ENCODE measurements at places on chromosomes 1 and 21. TPM values are rescaled to one million over a fixed set of nuclear protein-coding genes. Genes with fewer than 3 reads are reported as not detected.

The TIE1 gene
- total RNA-seq, result not detected

The ERG gene
- total RNA-seq, result 0.17 TPM

The HSPA6 gene
- total RNA-seq, result not detected

The FMO5 gene
- total RNA-seq, result 0.27 TPM

The ALG14 gene
- 5.7 TPM for total RNA-seq

The GIPC2 gene
- 0.07 TPM for total RNA-seq

The LIPI gene
- total RNA-seq, result not detected

The C21orf58 gene
- total RNA-seq, result 10.8 TPM

The SMPDL3B gene
- total RNA-seq, result 16.4 TPM

The SH2D2A gene
- 4.8 TPM for total RNA-seq

The OR11L1 gene
- total RNA-seq, result not detected

The NTRK1 gene
- total RNA-seq, result 0.89 TPM

The SETD4 gene
- 22.7 TPM for total RNA-seq

The CLCA2 gene
- not detected for total RNA-seq

The NUP210L gene
- total RNA-seq, result 0.10 TPM

Data from HCT116 (cell line).